ENCODE measurements at places on chromosomes 11 and 22.
A peak's percentile ranks its signal among the peaks of the same experiment; 100 is the strongest.

GRCh38 chr11:70091638-70092037 lies 13.5 kb downstream of the ANO1 start:
- DNase-seq: no peak

- DNase-seq: no peak
Measured at GRCh38 chr11:12689029-12689755, 15.0 kb downstream of the TEAD1 start.

GRCh38 chr22:43388420-43388851 lies 23.4 kb upstream of the MPPED1 start:
- peak; percentile 58 for DNase-seq

- DNase-seq: peak; percentile 81
Measured at GRCh38 chr11:45102810-45103621, 43.4 kb upstream of the PRDM11 start.

- no peak for DNase-seq
Measured at GRCh38 chr11:44472916-44473315, 92.5 kb upstream of the CD82 start.

GRCh38 chr11:45754261-45754709 lies 50.7 kb upstream of the SLC35C1 start:
- no peak for DNase-seq

- no peak for DNase-seq
Measured at GRCh38 chr11:19525714-19526113, 186.9 kb upstream of the NAV2 start.

GRCh38 chr11:16293204-16293681 lies 63.1 kb downstream of the SOX6 start:
- no peak for DNase-seq

DNA sequence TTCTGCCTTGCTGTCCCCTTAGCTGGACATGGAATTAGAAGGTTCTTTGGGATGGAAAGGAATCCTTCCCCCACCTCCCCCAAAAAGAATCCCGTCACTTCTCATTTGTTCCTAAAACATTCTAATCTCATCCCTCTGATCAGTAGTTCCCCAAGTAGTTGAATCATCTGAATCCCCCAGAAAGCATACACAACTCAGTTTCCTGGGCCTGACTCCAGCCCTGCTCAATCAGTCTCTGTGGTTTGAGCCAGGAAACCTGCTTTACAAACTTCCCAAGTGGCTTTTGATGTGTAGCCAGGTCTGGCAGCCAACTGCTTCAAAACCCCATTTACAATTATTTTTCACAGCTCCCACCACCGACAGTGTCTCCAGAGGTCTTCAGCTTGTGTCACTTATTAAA lies 20.2 kb downstream of the C22orf31 start:
- DNase-seq: no peak

GRCh38 chr11:28054821-28055220 lies 53.1 kb downstream of the KIF18A start:
- no peak for DNase-seq

DNA sequence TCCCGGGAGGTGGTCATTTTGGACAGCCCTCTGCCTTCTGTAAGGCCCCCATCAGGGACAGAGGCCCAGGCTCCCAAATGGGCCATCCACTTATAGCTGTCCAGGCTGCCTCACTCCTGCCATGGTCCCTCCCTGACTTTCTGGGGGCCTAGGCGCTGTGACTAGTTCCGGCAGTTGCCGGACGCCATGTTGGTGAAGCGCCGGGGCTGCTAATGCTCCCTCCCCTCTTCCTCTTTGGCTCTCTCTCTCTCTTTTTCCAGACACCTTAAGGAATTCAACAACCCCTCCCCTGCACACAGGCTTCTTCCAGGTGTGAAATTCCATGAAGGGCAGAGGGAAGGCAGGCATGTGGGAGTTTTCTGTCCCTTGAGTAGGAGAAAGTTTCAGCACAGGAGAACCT lies 445.6 kb downstream of the SOX6 start:
- DNase-seq: no peak

- DNase-seq: no peak
Measured at GRCh38 chr11:118219732-118220131, 5.1 kb downstream of the JAML start.

GRCh38 chr11:62390722-62391121 lies 28.1 kb upstream of the SCGB1A1 start:
- DNase-seq: no peak

GRCh38 chr11:113591117-113591516 lies 115.0 kb downstream of the TMPRSS5 start:
- DNase-seq: no peak

DNA sequence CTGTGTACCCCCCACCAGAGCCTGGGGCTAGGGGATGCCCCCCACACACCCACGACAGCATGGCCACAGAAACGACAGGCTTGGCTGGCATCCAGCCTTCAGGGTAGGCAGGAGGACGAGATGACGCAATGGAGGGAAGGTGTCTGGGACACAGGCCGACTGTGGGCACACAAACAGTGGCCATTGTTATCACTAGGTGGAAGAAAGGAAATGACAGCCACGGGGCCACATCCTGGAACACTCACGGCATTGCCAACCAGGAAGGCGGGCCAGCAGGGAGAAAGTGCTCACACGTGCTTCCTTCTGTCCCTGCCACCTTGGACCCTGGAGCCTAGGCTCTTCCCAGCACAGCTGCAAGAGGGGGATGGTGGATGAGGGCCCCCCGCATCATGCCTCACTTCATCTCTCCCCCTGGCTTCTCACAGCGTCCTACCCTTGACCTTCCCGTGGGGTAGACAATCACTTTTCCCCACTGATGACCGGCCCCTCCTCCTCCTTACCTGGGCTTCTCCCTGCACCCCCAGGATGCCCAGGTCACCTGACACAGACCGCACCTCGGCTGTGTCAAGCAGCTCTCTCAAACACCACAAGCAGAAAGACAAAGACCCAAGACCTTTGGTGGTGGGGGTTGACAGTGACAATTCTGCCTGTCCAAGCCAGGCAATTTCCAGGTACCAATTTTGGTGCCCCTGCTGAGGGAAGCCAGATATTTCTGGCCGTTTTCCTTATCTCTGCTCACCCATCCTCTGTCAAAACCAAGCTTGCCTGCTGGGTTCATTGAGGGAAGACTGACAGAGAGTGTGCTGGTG lies 8.6 kb downstream of the PLA2G6 start:
- DNase-seq: no peak

DNA sequence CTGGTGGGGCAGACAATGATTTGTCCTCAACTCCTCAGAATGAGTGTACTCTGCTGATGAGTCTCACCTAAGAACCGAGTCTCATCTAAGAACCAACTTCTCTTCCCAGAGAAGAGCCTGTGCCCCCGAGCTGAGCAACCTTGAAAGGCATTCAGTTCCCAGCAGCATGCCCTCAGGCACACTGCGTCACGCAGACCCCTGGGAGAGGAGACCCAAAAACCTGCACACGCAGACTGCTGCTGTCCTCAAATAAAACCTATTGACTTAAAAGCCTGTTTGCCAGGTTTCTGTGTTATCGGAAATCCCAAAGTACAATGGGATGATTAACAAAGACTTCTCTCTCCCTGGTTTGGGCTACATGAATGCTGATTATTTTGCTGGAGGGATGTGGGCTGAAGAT lies 121.2 kb downstream of the C11orf58 start:
- DNase-seq: no peak
